ENCODE measurements at places on chromosomes 5 and 9.

- no peak for DNase-seq
Measured at GRCh38 chr5:121899346-121899745, 47.7 kb downstream of the FTMT start.

DNA sequence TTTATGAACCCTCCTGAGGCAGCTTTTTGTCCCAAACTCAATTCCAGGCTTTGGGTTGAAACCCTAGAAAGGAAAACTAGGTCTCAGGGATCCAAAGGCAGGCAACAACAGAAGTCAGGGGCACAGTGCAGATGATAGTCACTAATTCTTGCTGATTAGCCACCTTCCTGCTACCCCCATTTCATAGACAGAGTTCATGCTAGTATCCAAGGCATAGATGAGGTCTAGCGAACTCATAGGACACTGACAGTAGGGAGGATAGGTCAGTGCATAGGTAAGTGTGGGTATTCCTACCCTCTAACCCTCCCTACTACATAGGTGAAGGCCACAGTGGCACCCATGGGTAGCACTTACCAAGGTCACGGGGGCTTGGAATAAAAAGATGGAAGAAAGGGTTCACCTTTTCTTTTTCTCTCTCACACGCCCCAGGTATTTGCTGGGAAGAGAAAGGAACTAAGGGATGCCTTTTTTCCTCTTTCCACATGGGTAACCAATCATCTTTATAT lies 86.2 kb downstream of the SLC25A46 start:
- no peak for DNase-seq

GRCh38 chr9:4068449-4068848 lies 231.4 kb downstream of the GLIS3 start:
- DNase-seq: no peak

DNA sequence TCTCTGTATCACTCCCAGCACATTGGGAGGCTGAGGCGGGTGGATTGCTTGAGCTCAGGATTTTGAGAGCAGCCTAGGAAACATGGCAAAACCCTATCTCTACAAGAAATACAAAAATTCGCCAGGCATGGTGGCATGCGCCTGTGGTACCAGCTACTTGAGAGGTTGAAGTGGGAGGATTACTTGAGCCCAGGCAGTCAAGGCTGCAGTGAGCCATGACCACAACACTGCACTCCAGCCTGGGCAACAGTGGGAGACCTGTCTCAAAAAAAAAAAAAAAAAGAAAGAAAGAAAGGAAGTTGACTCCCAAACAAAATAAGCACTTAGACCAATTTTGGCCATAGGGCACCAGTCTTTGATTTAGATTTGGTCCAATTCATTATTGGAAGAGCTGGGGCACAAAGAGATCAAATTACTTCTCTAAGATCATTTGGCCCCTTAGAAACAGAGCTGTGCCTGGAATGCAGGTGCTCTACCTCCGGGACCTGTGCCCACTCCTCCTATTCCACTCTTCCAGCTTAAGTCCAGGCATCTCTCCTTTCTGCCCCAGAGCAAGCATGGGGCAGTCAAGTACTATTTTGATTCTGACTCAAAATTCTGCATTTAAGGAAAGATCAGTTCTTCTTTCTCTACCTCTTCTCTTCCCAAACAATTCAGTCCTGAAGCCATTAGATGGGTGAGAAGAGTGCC lies 59.0 kb downstream of the ALDH7A1 start:
- no peak for DNase-seq

DNA sequence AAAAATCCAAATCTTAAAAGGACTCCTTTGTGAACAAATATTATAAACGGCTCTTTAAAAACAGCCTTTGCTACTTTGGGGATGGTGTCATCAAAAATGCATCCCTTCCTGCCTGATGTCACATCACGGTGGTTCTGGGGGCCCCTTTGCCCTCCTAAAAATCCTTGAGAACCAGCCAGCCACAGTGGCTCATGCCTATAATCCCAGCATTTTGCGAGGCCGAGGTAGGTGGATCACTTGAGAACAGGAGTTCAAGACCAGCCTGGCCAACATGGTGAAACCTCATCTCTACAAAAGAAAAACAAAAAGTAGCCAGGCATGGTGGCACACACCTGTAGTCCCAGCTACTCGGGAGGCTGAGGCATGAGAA lies 43.9 kb downstream of the FNBP1 start:
- no peak for DNase-seq

DNA sequence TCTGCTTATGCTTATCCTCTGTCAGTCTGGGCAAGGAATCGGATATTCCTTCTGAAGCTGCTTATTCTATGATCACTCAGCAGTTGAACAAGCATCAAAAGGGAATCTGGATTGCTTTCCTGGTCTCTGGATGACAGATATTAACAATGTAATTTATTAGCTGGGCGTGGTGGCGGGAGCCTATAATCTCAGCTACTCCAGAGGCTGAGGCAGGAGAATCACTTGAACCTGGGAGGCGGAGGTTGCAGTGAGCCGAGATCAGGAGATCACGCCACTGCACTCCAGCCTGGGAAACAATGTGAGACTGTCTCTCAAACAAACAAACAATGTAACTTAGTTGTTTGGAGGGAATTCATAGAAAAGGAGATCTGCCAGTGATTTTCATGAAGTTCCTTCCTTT lies 45.4 kb downstream of the DMRT1 start:
- no peak for DNase-seq

DNA sequence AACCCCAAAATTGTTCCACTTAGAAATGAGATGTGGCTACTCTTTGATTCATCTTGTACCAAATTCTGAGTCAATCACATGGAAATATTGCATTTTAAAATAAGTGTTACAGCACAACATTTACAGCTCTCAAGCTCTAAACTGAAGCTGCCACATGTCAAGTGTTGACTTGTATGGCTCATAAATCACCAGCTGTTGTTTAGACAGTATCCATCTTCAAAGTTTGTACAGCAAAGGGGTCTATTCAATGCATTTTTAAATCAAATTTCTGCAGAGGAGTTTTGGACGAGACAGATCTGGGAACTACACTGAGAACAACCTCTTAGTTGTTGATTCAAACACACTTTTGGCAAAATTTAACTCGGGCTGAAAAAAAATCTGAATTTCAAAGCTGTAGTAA lies 31.4 kb downstream of the CHSY3 start:
- no peak for DNase-seq

GRCh38 chr9:105871540-105871939 lies 177.2 kb downstream of the TMEM38B start:
- DNase-seq: no peak

DNA sequence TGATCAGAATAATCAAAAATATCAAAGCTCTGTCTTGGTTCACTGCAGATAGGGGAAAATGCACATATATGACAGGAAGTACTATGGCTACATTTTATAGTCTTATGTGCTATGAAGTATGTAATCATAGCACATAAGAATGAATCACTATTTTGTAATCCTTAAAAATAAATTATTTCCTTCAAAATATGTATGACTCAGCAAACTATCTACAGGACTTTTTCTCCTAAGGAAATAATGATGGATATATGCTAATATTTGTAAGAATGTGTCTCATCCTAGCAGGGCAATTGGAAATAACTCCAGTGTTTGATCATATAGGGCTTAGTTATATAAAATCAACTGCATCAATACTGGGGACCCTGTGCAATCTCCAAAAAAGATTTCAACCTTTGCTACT lies 85.1 kb downstream of the SLC24A2 start:
- no peak for DNase-seq

DNA sequence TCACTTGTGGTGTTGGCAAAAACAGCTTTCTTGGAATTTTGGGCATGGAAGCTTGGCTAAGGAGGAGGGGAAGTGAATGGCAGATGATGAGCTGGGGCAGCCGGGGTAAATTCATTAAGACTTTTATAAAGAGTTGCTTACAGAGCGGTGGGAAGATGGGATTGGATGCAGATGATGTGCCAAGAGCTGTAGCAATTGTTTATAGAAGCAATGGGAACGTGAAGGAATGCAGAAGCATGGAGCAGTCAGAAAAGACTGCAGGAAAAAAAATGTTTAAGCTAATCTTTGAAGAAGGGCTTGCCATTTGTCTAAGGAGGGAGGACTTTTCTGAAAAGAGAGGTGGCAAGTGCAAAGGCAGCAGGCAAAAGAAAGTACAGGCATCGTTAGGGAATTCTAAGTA lies 86.6 kb upstream of the SHISAL2B start:
- no peak for DNase-seq

GRCh38 chr9:1047591-1048230 lies 2.4 kb upstream of the DMRT2 start:
- DNase-seq: no peak

GRCh38 chr5:107680099-107680498 lies 9.4 kb upstream of the EFNA5 start:
- no peak for DNase-seq

DNA sequence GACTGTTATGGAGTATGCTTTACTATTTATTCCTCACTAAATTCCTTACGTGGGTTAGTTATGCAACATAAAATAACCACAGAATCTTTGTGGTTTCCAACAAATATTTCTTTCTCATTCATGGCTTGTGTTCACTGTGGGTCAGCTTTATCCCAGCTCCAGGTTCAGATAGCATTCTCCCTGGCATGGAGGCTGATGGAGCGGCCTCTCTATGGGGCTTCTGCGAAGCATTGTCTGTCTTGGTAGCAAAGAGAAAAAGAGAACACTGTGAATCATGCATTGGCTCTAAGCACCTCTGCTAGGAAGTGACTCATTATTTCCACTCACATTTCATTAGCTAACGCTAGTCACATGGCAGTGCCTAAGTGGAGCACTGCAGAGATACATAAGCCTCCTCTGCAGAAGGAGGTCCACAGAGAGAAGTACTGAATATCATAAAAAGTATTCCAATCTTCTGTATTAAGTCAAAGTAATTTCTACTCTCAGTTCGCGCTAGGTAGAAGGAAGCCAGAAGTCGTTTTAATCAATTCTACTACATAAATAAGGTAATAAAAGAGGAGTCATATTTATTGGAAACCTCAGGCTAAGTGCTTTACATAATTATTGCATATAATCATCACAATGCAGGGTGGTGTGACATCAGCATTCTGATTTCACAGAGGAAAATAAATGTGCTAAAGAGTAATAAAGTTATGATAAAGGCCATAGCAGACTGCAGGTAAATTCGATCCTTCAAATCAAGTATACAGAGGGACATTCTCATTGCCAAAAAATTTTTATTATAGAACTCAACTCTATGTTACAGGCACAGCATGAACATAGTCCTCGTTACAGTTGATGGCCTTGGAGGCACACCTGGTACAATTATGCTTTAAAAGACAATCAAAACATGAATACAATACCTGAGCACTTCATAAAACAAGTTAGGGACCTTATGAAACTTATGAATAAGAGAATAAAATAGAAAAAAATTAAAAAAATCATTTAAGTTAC lies 531.1 kb downstream of the CETN3 start:
- DNase-seq: no peak

DNA sequence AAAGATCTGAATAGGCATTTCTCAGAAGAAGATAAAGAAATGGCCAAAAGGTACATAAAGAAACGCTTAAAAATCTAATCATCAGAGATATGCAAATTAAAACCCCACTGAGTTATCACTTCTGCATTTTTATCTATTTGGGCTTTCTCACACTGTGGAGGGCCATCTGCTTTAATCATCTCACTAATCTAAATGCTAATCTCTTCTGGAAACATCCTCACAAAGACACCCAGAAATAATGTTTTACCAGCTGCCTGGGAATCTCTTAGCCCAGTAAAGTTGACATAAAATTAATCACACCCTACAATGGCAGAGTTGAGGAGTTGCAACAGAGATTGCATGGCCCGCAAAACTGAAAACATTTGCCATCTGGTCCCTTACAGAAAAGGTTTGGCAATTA lies 407.9 kb upstream of the CYLC2 start:
- no peak for DNase-seq

GRCh38 chr9:109286571-109286977 lies 34.3 kb downstream of the EPB41L4B start:
- DNase-seq: no peak
